ENCODE measurements at places on chromosomes 7 and 10.

- DNase-seq = no peak
Measured at GRCh38 chr7:101680406-101681145, 51.5 kb upstream of the MYL10 start.

GRCh38 chr10:68082872-68083271 lies 7.8 kb upstream of the HERC4 start:
- DNase-seq = no peak

DNA sequence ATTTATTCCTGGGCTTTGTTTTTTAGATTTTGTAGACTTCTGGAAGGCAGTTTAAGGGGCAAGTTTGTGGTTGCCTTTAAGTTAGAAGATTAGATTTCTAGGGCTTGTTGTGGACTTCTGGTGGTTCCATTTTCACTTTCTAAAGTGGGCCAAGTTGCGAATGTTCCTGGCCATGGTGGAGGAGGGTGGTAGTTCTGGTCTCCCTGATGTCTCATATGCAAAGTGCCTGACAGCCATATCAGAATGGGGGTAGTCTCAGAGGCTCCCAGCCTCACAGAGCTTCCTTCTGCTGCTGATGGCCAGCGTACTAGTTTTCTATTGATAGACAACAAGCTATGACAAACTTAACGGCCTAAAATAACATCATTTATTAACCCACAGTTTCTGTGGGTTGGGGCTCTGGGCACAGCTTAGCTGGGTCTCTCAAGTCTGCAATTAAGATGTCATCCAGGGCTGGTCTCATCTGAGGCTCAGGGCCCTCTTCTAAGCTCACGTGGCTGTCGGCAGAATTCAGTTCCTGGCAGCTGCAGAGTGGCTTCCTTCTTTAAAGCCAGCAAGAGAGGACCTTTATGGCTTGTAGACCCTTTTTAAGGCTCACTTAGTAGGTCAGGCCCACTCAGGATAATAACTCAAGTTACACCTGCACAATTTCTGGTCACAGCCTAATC lies 44.8 kb downstream of the BMPER start:
- no peak for DNase-seq

DNA sequence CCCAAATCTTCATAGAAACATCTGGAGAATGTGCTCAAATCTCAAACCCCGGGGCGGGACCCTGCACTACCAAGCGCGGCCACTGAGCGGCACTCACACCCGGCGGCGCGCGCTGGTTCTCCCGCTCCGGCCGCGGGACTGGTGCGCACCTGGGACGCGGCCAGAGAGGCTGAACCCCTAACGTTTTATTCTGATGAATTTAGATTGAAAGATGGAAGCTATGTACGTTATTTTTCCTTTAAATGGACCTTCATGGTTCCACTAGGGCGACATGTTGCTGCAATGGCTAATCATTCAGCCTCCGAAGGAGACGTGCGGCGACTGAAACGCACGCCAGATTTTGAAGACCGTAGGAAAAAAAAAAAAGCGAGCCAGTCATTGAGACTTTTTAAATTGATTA lies 107.0 kb upstream of the INSIG1 start:
- no peak for DNase-seq

DNA sequence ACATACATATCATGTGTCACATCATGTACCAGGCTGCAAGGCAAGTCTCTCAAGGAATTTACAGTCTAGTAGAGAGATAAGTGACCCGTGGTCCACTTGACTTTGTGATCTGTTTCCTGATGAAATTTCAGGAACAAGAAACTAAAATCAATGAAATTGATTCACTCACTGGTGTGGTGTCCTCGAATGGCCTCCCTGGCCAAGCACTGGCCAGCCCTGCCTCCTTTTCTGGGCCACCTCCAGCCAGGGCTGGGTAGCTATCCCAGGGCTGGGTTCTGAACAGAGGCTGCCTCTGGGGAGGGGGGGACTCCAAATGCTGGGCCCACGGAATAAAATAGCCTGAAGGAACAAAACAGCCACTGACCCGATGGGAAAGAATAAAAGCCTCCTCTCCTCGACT lies 182.2 kb downstream of the HERPUD2 start:
- DNase-seq = no peak

DNA sequence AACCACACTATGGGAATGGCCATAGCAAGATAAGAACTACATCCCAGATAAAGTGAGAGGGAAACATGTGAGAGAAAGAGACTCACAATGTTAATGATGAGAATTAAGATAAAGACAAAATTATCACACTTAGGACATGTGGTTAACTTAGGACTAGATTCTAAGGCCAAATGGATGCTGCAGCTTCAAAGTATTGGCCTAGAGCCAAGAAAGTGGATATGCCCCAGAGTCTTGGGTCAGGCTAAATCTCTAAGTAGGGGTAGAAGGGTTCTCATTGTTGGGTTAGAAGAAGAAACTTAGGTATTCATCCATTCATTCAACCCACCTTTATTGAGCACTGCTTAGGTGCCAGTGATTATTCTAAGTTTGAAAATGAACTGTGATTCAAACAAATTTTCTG lies 818.0 kb downstream of the PHTF2 start:
- no peak for DNase-seq

DNA sequence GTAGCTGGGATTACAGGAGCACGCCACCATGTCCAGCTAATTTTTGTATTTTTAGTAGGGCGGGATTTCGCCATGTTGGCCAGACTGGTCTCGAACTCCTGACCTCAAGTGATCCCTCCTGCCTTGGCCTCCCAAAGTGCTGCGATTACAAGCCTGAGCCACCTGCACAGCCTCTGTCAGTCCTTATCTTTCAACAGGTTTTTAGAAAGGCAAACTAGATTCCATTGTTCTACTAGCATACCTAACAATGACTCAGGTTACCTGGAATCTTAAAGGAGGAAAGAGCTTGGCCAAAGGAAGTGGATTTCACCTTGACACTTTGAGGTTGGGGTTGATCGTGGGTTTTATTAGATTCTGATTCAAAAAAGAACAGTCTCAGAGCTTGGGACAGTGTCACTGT lies 3.2 kb downstream of the ABCC2 start:
- DNase-seq = no peak

GRCh38 chr10:28663576-28664368 lies 13.5 kb upstream of the BAMBI start:
- no peak for DNase-seq

DNA sequence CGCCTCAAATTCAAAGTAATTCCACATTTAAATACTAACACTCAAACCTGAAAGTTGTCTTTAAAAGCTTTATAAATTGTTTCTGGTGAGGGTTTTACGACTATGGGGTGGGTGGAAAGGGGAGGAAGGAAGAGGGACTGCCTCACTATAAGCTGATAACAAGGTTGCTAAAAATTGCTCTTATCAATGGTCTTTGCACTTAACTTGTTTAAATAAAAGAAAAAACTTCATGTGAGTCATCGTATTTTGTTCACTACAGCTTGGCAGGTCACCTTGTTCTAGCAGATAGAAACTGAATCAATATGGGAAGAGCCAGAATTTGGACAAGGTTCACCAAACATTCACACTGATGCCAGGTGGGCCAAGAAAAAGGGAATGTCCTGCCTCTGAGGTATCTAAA lies 129.2 kb downstream of the TES start:
- DNase-seq = no peak

- DNase-seq = no peak
Measured at GRCh38 chr10:20990604-20991003, 93.5 kb upstream of the NEBL start.

DNA sequence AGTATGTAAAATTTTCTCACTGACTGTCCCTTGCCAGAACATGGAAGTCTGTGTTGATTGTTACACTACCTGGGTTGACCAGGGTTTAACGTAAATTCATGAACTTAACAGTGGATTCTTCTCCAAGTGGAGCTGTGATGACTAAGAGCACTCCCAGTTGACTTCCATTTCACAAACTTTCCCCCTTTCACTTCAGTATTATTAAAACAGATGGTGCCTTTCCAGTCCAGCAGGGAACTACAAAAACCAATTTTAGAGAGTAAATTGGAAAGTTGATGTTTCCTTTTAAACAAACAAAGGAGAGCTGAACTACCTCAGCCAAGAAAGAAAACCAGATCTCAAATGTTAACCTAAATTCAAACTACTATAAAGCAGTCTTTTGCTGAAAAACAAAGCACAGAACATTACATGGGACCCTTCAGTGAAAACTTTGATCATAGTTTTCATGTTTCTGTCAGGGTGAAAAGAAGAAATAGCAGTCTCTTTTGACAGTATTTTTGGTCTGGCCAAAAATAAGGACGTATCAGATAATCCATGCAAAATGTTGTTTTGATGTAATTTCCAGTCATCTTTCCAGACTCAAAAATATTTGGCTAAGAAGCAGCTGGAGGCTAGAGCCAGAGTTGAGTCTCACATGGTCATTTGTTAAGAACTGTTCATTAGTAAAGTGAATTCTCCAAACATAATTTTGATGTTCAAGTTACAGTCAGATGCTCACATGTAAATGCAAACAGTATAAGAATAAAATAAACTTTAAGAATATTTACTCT lies 479.9 kb upstream of the AKR1E2 start:
- DNase-seq = no peak

DNA sequence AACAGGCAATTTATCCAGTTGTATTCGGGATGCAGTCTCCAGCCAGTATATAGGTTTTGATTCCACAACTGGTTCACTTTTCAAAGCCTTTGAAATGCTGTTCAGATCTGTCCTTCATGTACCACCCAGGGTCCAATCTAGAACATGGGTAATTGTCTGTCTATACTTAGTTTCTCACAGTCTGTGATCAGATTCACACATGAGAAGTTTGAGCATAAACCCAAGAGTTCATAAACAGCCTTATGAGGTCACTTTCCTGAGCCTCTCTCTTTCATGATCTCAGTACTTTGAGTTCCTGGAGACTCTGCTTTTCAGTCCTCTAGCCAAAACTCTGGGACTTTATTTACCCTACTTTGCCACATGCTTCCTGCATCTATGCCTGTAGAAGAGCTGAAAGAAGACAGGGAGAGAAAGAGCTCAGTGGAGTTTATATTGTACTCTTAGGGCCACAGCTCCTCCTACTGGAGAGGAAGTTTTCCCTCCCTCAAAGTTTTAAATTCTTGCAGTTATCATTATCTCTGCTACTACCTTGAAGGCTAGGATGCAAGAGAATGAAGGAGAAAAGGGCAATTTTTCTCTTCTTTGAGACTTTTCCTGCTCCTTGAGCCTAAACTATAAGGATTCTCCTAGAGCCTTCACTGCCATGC lies 172.0 kb downstream of the ZEB1 start:
- no peak for DNase-seq

- DNase-seq = no peak
Measured at GRCh38 chr7:31464601-31465000, 49.3 kb upstream of the ITPRID1 start.

- DNase-seq = no peak
Measured at GRCh38 chr7:75946207-75946855, 31.4 kb downstream of the POR start.

- DNase-seq = no peak
Measured at GRCh38 chr7:117764031-117764430, 109.2 kb downstream of the CTTNBP2 start.

GRCh38 chr10:58742141-58742540 lies 229.5 kb downstream of the BICC1 start:
- no peak for DNase-seq

GRCh38 chr10:79947083-79947415 lies 1.9 kb downstream of the SFTPD start:
- no peak for DNase-seq

- DNase-seq = no peak
Measured at GRCh38 chr10:1515121-1515779, 222.1 kb downstream of the ADARB2 start.

DNA sequence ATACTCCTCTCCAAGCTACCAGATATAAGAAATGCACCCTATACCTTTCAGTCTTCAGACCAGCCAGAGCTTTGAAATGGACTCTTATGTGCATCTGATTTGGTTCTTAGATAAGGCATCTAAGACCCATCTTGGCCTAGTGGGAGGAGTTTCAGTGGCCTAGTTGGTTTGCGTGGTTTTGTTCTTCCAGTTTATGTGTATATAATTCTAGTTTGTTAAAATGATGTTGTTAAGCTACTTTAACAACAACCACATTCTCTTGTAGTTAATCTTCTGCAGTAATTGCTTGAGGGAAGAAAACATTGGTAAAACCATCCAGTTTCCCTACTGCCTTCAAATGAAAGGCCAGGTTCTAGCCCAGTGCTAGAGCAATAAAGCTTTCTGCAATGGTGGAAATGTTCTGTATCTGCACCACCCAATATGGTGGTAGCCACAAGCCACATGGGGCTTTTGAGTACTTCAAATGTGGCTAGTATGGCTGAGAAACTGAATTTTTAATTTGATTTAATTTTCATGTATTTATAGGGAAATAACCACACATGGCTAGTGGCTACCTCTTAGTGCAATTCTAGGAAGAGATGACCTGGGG lies 66.3 kb downstream of the KLHDC10 start:
- no peak for DNase-seq

DNA sequence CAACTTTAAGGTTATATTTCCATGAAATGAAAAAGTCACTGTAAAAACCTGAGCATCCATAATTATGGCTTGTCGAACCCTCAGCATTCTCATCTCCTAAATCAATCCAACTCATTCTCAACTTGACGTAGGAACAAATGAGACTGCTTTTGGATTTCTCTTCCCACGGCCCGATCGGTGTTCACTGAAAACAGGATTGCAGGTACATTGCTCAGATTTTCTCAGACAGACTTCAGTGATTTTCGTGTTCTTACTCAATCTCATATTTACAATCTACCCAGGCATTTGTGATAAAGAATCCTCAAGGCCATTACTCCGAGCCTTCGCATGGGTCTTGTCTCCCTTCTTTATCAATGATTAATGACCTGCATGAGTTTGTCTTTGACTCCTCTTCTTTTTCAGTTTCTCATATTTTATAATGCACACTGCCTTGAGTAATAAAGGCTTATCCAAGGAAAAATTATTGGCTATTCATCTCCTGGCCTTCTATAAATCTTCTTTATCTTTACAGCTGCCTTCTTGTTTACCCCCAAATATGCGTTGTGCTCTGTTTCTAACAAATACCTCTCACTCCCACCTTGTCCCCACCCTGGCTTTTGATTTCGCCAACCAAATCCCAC lies 90.4 kb upstream of the MYO3A start:
- DNase-seq = no peak

DNA sequence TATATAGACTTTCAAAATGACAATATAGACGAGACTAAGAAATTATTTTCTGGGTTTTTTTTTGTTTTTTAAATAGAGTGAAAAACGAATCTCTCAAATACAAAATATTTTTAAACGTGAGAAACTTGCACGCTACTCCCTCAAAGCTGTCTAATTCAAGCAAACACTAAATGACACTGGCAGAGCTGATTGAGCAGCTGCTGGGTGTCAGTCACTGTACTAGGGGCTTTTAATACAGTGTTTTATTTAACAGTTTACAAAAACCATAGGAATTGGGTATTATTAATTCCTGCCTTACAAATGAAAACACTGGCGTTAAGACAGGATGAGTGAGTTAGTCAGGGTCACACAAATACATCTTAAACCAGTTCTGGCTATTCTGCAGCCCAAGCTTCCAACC lies 1209.6 kb upstream of the C7orf33 start:
- DNase-seq = no peak

GRCh38 chr7:28705350-28705749 lies 252.8 kb downstream of the TRIL start:
- no peak for DNase-seq

All from cortex of kidney (tissue), 1 donor.